CD4-positive, alpha-beta T cell treated with Interleukin-12 subunit alpha and Interleukin-12 subunit beta, for 1 hour (primary cell): ENCODE measurements at places on chromosomes 7 and 10.

GRCh38 chr7:20223356-20223755 is 6.2 kb upstream of the MACC1 start:
- no peak for DNase-seq

DNA sequence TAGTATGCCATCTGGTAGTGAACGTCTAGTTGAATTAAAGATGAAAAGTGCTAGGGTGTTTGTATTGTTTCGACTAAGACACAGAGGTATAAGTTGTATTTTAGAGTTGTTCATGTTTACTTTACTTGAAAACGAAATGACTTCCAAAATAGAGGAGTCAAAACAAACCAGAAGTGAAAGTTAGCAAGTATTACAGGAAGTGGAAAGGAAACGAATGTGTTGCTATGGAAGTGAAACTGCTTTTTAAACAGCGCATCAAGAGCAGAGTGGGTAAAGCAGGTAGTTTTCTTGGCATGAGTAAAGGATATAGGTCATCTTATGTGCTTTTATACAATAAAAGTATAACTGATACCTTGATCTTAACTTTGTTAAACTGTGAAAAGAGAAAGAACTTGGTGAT is 20.0 kb upstream of the GALNTL5 start:
- DNase-seq: peak; percentile 68

- DNase-seq: no peak
Observed at GRCh38 chr10:130658687-130659290, 522.6 kb downstream of the GLRX3 start.

- DNase-seq: no peak
Observed at GRCh38 chr7:113283861-113284260, 165.5 kb upstream of the SMIM30 start.

DNA sequence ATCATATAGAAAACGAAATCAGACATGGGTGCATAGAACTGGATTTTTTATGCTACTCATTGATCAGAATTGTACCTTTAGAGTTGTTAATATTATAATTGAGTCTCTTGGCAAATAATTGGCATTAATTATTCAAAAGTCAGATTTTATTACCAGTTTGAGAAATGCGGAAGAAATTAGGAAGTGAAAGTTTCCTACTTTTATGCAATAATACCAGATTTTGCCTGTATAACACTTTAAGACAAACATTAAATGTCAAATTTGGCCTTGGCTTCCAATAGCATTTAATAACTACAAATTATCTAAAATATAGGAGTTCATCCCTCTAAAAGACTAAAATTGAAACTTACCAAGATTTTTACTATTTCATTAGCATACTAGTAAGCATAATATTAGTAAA is 6.8 kb upstream of the TFEC start:
- DNase-seq: no peak

DNA sequence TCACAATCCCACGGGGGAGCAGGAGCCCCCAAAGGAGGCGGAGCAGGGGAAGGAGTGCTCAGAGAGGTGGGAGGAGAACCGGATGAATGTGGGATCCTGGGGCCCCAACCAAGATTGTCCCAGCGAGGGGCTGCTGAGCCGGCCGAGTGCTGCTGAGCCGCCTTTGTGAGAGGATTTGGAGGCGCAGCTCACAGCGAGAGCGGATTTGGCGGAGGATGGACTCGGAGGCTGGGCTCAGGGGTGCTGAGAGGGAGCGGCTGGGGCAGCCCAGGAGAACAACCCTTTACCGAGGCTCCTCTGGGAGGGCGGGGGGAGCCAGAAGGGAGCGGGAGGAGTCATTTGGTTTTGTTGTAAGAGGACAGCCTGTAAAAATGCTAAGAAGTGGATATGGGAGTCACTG is 23.0 kb downstream of the GHRHR start:
- DNase-seq: no peak

DNA sequence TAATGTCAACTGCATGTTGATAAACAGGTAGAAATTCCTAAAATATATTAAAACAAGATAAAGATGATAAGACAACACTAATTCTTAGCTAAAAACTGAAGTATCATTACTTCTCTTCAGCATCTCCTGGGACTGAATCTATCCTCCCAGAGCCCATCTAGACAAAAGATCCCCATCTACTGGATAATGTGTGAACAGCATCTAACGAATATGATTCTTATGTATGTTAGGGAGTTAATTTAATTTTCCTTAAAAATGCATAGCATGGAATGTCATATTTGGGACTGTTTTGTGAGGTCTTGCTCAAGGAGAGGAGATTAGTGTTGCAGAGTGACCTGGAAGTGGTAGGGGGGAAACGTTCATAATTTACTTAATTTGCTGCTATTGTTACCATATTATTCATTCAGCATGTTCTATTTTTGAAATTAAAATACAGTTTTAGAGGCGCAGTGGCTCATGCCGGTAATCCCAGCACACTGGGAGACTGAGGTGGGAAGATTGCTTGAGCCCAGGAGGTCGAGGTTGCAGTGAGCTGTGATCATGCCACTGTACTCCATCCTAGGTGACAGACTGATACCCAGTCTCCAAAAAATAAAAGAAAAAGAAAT is 305.1 kb upstream of the CSTF2T start:
- DNase-seq: no peak

DNA sequence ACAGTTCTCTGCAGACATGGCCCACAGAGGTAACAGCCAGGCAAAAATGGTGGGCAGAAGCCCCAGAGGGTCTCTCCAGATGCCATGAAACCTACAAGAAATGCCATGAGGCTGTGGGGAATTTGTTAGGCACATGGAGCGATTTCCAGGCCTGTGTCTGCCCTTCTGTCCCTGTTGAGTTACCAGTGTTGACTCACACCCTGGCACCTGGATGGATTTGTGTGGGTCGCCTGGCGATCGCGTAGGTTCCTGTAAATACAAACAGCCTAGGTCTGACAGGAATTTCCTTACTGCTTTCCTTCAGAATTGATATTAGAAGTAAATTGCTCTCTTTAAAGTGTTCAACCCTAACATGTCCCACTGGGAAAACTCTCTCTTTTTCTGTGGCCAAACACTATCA is 164.9 kb upstream of the EEPD1 start:
- DNase-seq: no peak

DNA sequence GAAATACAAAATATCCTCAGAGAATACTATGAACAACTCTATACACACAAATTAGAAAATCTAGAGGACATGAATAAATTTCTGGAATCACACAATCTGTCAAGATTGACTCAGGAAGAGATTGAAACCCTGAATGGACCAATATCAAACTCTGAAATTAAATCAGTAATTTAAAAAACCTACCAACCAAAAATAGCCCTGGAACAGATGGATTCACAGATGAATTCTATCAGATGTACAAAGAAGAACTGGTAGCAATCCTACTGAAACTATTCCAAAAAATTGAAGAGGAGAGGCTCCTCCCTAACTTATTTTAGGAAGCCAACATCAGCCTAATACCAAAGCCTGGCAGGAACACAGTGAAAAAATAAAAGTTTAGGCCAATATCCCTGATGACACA is 190.0 kb downstream of the HPSE2 start:
- no peak for DNase-seq

DNA sequence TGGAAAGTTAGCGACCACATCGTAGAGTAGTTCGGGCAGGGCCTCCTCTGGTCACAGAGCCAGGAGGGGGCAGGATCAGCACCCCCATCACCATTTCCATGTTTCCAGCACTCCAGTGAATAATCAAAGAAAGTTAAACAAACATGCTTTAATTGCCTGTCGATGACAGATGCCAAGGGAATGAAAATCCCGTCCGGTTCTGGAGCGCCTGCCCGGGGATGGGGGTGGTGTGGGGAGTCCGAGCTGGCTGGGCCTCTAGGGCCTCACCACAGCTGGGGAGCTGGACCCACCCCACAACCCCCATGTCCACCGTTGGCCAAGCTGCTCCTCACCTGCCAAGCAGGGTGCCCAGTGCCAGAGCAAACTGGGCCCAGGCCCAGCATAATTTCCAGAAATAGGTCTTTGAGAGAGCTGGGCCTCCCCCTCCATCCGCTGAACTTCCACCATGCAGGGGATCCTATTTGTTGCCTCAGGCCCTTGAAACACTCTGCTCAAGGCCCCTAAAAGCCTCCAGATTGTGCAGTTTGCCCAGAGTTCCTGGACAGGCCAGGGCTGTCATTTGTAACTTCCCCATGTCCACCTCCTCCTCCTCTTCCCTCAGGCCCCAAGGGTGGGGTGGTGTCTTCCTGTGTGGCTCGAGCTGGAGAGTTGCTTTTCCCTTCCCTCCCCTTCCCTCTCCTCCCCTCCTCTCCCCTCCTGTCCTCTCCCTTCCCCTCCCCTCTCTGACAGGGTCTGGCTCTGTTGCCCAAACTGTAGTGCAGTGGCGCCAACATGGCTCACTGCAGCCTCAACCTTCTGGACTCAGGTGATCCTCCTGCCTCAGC is 101.0 kb downstream of the MYL10 start:
- DNase-seq: no peak

DNA sequence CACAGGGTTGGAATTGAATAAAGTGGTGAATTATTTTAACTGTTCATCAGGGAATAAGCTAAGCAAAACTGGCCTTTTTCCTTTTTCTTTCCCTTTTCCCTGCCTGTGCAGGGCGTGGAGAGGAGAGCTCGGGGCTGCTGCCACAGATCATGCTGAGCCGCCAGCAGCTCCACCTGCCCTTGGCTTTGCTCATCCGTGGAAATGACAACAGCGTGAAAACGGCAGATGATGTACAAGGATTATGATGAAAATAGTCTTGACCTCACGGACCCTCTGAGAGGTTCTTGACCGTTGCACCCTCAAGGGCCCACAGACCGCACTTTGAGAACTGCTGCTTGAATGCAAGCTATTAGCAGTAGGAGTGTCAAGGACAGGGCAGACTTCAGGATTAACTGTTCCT is 10.6 kb downstream of the PPP2R2D start:
- no peak for DNase-seq

- no peak for DNase-seq
Observed at GRCh38 chr7:90726120-90726519, 130.0 kb downstream of the CDK14 start.

DNA sequence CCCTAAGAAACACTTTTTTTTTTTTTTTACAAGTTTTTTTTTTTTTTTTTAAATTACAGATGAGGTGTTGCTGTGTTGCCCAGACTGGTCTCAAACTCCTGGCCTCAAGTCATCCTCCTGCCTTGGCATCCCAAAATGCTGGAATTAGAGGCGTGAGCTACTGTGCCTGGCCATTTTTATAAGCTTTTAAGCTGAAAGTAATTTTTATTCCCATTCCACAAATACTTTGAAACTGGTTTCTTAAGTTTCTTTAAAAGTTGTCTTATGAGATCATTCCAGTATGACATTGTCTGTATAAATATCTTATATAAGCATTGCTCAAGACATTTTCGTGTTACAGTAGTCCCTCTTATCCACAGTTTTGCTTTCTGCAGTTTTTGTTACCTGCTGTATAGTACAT is 61.4 kb upstream of the CYP26C1 start:
- DNase-seq: no peak

- DNase-seq: peak; percentile 38
Observed at GRCh38 chr7:73703757-73704639, 15.5 kb downstream of the STX1A start.

- no peak for DNase-seq
Observed at GRCh38 chr7:39158367-39158766, 180.7 kb downstream of the POU6F2 start.

DNA sequence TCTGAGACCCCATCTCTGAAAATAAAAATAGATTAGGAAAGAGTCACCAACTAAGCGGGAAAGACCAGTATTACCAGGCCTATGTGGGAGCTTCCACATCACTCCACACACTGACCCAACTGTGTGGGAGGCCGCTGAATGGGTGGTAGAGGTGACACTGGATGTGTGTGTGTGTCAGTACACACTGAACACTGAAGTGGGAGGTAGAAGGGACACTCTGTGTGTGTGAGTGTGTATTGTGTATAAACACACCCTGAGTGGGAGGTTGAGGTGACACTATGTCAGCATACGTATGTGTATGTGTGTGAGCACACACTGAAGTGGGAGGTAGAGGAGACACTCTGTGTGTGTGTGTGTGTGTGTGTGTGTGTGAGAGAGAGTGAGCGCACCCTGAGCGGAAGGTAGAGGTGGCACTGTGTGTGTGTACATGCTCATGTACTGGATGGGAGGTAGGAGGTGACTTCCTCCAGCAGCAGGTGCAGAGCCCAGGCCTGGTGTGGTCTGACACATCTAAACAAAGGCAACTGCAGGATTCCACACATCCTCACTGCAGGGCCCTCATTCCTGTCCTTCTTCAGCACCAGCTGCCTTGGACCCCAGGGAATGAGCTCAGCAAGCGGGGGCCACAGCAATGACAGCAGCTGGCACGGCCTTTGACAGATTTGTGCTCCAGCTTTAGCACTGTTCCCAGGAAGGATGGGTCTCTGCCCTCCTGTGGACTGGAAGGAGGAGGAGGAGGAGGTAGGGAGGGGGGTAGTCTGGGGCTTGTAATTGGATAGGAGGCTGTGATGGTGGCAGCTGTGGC is 26.5 kb upstream of the RBM20 start:
- peak; percentile 16 for DNase-seq

DNA sequence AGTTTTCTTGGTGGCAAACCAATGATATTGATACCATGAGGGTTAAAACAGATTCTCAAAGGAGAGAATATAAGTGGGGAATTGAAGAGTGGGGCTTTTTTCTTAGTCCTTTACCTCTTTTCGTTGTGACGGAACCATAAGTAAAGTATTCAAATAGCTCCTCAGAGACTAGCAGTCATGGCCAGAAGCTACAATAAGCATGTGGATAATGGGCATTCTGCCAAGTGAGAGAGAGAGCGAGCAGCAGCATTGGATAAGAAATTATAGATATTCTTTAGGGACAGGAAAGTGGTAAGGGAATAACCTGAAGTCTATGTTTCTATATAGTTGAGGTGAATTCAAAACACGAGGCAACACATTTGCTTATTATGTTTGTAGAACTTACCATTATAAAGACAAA is 235.1 kb downstream of the SEMA3E start:
- no peak for DNase-seq

DNA sequence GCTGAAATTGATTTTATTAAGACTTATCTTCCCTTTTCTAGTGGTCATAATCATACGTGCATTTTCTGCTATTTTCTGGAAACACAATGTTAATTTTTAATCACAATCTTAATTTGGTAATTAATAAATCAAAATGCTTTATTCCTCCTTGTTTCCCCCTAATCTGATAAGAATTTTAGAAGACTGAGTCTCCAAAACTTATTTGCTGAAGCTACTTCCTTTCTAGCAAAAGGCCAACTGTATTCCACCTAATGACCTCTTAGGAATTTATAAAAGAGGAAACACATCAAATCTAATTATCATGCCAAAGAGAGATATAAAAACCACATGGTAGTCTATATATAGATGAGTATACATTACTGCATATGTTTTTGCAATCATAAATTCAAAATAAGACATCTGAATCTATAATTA is 140.6 kb downstream of the GNAI1 start:
- DNase-seq: no peak

- DNase-seq: no peak
Observed at GRCh38 chr10:663831-664251, 25.6 kb downstream of the DIP2C start.

DNA sequence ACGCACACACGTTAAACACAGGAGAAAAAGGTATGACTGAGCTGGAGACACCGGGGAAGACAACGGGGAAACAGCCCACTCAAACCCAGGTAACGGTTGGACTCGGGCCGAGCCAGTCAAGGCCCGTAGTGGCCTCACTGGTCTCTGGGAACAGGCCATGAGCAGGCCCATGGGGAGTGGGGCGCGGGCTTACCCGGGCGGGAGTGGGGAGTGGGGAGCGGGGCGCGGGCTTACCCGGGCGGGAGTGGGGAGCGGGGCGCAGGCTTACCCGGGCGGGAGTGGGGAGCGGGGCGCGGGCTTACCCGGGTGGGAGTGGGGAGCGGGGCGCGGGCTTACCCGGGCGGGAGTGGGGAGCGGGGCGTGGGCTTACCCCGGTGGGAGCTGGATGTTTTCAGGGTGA is 11.5 kb downstream of the INTS1 start:
- no peak for DNase-seq
